ENCODE measurements at places on chromosomes 12 and 14. TPM values are rescaled to one million over a fixed set of nuclear protein-coding genes. Genes with fewer than 3 reads are reported as not detected.

The TMEM106C gene
- 134 TPM for polyA plus RNA-seq

The TCHP gene
- 6.8 TPM for polyA plus RNA-seq

The ATXN7L3B gene
- polyA plus RNA-seq = 16.0 TPM

The CINP gene
- polyA plus RNA-seq = 44.3 TPM

The CARMIL3 gene
- polyA plus RNA-seq = 0.76 TPM

The ESR2 gene
- polyA plus RNA-seq = 0.06 TPM

The ACVR1B gene
- polyA plus RNA-seq = 11.8 TPM

The FAM181A gene
- not detected for polyA plus RNA-seq

The NTN4 gene
- polyA plus RNA-seq = 11.1 TPM

The GPR68 gene
- 5.7 TPM for polyA plus RNA-seq

The LARP4 gene
- 33.2 TPM for polyA plus RNA-seq

DNA sequence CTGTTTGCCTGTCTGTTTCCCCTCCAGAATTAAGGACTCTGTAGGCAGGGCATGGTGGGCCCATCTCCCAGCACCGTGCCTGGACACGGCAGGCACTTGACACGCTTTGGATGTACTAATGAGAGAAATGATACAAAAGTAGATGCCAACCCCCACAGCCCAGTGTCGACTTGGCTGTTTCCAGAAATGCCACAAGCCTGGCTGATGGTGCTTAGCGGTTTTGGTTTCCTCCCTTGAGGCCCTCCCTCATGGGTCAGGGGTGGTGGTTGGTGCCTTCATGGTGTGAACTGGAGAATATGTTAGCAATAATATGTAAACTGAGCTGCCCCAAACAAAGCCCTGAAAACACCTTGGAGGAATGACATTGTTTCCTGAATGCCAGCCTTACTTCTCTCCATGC, 55.5 kb upstream of the ESRRB start:
- DNase-seq = no peak
- no peaks in the 10 kb centered on the region for H3K36me3 ChIP-seq
- peaks cover 3% of the 10 kb centered on the region for H3K27me3 ChIP-seq
- H3K4me1 ChIP-seq = peaks cover 4% of the 10 kb centered on the region

DNA sequence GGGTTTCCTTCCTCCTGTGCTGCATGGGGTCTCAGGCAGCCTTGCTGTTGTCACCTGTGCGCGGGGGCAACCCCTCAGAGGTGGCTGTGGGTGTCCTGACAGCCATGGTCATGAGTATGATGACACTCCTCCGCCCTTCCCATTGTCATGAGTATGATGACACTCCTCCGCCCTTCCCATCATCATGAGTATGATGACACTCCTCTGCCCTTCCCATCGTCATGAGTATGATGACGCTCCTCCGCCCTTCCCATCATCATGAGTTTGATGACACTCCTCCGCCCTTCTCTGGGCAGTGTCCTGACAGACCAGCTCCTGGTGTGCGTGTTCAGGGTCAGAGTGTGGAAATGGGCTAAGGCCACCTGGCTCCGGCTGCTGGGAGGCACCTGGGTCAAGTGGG, 40.0 kb downstream of the FBRSL1 start:
- H3K36me3 ChIP-seq = peaks cover 2% of the 10 kb centered on the region
- H3K27ac ChIP-seq = no peak overlapping the region
- peaks cover 4% of the 10 kb centered on the region for H3K4me1 ChIP-seq
- no peak overlapping the region for H3K4me3 ChIP-seq
- H3K27me3 ChIP-seq = no peaks in the 10 kb centered on the region
- no peak for DNase-seq

DNA sequence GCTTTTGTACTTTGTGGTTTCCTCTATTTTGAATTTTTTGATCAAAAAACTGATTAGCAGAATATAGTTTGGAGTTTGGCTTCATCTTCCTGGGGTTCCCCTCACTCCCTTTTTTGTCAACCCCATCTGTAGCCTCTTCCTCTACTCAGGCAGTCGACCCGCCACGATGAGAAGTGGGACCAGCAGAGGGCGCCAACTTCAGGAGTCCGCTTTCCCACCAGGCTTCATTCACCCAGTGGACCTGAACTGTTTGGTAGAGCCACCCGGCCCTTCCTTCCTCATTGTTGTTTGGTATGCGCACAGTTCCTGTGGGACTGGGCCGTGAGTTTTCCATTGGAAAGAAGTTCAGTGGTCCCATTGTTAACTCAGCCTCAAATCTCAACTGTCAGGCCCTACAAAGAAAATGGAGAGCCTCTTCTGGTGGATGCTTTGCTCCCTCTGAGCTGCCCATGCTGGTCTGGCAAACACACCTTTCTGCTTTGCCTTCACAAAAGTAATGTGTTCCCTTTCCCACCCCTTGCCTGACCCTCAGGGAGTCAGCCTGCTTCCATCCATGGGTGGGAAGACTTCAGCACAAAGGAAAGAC, 21.7 kb downstream of the TMBIM6 start:
- H3K27me3 ChIP-seq = no peaks in the 10 kb centered on the region
- no peaks in the 10 kb centered on the region for H3K4me1 ChIP-seq
- no peak overlapping the region for H3K27ac ChIP-seq
- no peak for DNase-seq

DNA sequence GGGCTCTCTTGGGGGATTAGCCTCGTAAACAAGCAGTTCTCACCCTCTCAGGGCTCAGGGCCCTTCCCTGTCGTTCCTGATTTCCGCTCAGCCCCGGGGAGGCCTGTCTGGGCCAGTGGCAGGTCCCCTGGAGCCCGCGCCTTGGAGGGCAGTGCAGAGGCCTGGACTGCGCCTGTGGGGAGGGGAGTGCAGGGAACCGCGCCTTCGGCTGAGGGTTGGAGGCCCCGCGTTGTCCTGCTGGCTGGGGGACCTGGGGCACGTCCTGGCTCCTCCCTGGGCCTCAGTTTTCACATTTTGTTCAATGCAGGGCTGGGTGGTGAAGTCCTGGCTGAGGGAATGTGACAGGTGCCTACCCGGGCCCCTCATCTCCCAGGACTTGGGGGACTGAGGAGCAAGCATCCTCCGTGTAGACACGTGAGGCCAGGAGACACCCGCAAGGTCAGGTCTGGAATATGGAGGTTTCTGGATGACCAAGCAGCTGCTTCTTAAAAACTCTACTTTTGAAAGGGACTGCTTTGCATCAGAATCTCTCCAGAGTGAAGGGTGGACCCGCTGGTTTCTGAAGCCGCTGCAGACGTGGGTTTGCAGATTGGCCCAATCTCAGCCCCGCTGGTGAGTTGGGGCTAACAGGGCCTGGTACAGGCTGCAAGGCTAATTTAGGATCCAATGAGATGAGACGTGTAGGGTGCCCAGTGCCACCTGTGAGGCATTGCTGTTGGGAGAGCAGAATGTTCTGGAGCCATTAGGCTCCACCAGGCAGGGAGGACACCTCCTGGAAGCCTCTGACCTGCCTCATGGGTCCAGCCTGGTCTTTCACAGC, 80.2 kb downstream of the KIF26A start:
- no peak for DNase-seq
- no peaks in the 10 kb centered on the region for H3K4me1 ChIP-seq
- no peak overlapping the region for H3K4me3 ChIP-seq
- no peaks in the 10 kb centered on the region for H3K27me3 ChIP-seq
- no peaks in the 10 kb centered on the region for H3K36me3 ChIP-seq

- H3K27me3 ChIP-seq = peaks cover 10% of the 10 kb centered on the region
- no peak overlapping the region for H3K27ac ChIP-seq
- peaks cover 6% of the 10 kb centered on the region for H3K4me1 ChIP-seq
- DNase-seq = no peak
- H3K4me3 ChIP-seq = no peak overlapping the region
- H3K36me3 ChIP-seq = no peaks in the 10 kb centered on the region
Observed at GRCh38 chr12:108607981-108608600, 10.2 kb upstream of the TMEM119 start.

GRCh38 chr14:55832974-55833373, 253.0 kb downstream of the KTN1 start:
- no peak for DNase-seq
- H3K4me1 ChIP-seq = peaks cover 5% of the 10 kb centered on the region
- H3K27ac ChIP-seq = no peak overlapping the region
- no peak overlapping the region for H3K4me3 ChIP-seq

- no peak overlapping the region for H3K4me3 ChIP-seq
- H3K27me3 ChIP-seq = no peaks in the 10 kb centered on the region
- no peak for DNase-seq
- H3K27ac ChIP-seq = no peak overlapping the region
- H3K4me1 ChIP-seq = peaks cover 36% of the 10 kb centered on the region
Observed at GRCh38 chr14:55122440-55122986, 6.5 kb upstream of the LGALS3 start.

DNA sequence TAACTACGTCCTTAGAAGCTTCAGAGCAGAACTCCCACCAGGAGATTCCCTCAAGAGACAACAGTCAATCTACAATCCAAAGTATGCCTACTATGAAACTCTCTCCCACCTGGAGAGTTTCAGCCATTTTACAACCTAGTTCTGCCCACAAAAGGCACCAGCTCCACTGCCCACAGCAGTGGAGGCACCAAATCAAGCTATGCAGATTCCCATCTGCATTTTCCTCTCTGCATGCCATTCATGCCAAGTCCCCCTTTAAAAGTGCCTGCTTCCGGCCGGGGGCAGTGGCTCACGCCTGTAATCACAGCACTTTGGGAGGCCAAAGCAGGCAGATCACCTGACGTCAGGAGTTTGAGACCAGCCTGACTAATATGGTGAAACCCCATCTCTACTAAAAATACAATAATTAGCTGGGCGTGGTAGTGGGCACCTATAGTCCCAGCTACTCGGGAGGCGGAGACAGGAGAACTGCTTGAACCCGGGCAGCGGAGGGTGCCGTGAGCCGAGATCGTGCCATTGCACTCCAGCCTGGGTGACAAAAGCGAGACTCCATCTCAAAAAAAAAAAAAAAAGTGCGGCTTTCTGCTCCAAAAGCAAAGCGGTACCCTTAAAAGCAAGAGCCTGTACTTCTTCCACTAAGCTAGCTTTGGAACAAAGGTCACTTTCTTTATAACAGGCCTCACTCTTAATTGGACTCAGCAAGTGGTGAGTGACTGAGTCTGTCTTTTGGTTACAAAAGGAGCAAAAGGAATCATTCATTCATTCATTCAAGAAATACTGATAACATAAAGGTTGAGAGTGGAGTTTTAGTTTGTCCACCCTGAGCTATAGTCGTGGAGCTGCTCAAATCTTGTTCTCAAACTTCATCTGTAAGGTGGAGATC, 10.1 kb upstream of the DLGAP5 start:
- H3K4me1 ChIP-seq = no peaks in the 10 kb centered on the region
- no peak for DNase-seq
- no peaks in the 10 kb centered on the region for H3K27me3 ChIP-seq
- no peak overlapping the region for H3K27ac ChIP-seq

DNA sequence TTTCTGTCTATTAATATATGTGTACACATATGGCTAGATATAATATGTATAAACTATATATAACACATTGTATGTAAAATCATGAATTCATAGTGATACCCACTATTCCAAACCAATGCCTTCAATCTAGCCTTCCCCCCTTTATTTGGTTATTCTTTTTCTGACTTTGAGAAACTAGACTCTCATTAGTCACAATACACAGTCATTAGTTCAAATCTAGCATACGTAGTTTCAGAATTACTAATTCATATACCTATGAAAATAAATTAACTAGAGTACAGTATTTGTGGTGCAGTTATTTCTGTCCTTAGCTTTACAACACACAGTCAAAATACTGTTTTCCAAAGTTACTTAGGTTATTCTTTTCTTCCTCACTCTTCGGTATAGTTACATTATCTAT, 268.2 kb downstream of the DPF3 start:
- no peak overlapping the region for H3K27ac ChIP-seq
- no peaks in the 10 kb centered on the region for H3K4me1 ChIP-seq

GRCh38 chr12:14989790-14990189, 16.9 kb downstream of the PDE6H start:
- DNase-seq = no peak
- H3K4me1 ChIP-seq = no peaks in the 10 kb centered on the region
- no peak overlapping the region for H3K4me3 ChIP-seq
- H3K27me3 ChIP-seq = no peaks in the 10 kb centered on the region
- H3K36me3 ChIP-seq = no peaks in the 10 kb centered on the region

GRCh38 chr14:73973497-73973896, 23.4 kb downstream of the COQ6 start:
- H3K27me3 ChIP-seq = no peaks in the 10 kb centered on the region
- H3K27ac ChIP-seq = no peak overlapping the region
- no peak overlapping the region for H3K4me3 ChIP-seq
- peaks cover 14% of the 10 kb centered on the region for H3K36me3 ChIP-seq
- no peaks in the 10 kb centered on the region for H3K4me1 ChIP-seq
- DNase-seq = no peak

DNA sequence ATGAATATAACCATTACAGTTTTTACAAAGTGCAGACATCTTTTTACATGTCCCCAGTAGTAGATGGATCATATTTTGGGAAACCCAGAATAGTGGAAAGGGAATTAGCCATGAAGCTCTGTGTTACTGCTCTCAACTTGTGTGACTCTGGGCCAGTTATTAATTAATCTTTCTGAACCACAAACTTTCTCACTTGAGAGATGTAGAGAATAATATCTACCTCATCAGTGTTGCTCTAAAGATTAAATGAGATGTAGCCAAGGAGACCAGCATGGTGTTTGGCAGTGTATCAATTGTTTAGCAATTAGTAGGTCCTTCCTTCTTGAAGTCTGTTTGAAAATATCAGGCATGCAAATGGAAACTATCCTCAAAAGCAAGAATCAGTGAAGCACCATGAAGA, 169.2 kb downstream of the TMTC2 start:
- no peak for DNase-seq
- H3K36me3 ChIP-seq = no peaks in the 10 kb centered on the region
- H3K27me3 ChIP-seq = no peaks in the 10 kb centered on the region
- peaks cover 3% of the 10 kb centered on the region for H3K4me1 ChIP-seq

DNA sequence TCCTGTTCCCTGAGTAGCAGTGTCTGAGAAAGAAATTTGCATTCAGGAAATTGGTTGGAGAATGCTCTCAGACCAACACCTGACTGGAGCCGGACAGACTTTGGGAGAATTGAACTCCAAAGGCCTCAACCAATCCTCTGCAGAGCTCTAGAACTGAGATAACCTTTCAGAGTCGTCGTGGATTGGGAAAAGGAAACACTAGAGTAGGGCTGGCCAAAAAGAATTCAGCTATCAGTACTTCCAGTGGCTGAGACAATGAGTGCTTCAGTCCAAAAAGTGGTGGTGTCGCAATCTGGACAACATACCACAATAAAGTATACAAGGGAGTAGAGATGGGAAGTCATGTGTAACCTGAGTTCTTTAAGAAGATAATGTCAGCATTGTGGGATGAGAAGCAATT, 377.1 kb downstream of the SLC16A7 start:
- no peaks in the 10 kb centered on the region for H3K27me3 ChIP-seq
- H3K4me1 ChIP-seq = peaks cover 22% of the 10 kb centered on the region
- DNase-seq = peak; percentile 81
- H3K27ac ChIP-seq = peak overlapping the region; percentile 55
- peak overlapping the region; percentile 1 for H3K4me3 ChIP-seq

DNA sequence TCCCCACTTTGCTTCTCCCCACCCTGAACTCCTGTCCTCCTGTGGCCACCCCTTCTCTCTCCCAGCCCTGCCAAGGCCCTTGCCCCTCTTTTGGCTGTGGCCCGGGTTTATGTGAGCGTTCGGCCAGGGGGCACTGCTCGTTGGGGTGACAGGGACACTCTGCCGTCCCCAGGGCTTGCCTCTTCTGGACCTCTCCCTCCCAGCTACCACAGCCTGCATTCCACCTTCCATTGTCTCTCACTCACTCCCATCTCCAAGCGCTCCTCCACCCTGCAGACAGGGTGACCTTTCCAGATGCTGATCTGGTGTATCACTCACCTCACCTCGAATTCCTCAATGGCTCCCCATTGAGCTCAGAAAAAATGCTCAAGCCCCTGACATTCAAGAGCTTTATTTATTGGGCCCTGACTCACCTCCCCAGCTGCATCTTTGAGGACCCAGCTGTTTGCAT, 1.4 kb downstream of the SERPINA9 start:
- H3K4me3 ChIP-seq = no peak overlapping the region
- H3K36me3 ChIP-seq = no peaks in the 10 kb centered on the region
- no peaks in the 10 kb centered on the region for H3K27me3 ChIP-seq

Measured in keratinocyte (primary cell).